ENCODE measurements at places on chromosomes 7 and 10.

DNA sequence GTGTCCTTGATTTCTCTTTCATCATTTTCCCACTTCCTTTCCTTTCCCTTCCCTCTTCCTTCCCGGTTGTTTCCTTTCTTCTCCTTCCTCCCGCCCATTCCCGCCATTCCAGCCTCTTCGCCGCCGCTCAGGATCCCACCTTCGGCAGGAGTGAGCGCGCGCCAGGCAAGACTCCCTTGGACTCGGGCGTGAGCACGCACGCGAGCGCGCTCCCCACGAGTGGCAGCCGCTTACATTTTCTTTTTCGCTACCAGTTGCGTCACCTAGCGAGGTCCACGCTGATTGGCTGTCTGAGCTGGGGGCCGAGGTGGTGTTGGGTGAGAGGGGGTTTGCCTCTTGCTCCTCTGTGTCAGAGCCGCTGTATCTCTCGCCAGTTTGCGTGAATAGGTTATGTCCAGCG lies 11.8 kb downstream of the ZAN start:
- DNase-seq, result peak; percentile 39

- no peak for DNase-seq
These were observed 35.6 kb upstream of the FAM13C start for GRCh38 chr10:59397961-59398360.

GRCh38 chr10:124734311-124735166 lies 9.6 kb downstream of the FAM53B start:
- DNase-seq, result no peak

GRCh38 chr7:1529383-1530116 lies 952 bp upstream of the MAFK start:
- no peak for DNase-seq

GRCh38 chr7:2603044-2603965 lies 28.5 kb upstream of the TTYH3 start:
- no peak for DNase-seq

DNA sequence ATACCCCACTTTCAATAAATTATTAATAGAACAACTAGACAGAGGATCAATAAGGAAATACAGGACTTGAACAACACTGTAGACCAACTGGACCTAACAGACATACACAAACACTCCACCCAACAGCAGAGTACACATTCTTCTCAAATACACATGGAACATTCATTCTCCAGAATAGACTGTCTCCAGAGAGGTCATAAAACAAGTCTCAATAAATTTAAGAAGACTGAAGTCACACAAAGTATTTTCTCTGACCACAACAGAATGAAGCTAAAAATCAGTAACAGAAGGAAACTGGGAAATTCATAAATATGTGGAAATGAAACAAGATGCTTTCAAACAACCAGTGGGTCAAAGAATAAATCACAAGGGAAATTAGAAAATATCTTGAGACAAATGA lies 119.8 kb downstream of the SMURF1 start:
- no peak for DNase-seq

- DNase-seq, result no peak
These were observed 350.5 kb downstream of the PARD3 start for GRCh38 chr10:34464591-34464990.

GRCh38 chr7:89042940-89043339 lies 247.4 kb upstream of the TEX47 start:
- DNase-seq, result no peak

Measured in NCI-H345 (cell line).